ENCODE measurements at places on chromosomes 2 and 18.
A peak's percentile ranks its signal among the peaks of the same experiment; 100 is the strongest.

DNA sequence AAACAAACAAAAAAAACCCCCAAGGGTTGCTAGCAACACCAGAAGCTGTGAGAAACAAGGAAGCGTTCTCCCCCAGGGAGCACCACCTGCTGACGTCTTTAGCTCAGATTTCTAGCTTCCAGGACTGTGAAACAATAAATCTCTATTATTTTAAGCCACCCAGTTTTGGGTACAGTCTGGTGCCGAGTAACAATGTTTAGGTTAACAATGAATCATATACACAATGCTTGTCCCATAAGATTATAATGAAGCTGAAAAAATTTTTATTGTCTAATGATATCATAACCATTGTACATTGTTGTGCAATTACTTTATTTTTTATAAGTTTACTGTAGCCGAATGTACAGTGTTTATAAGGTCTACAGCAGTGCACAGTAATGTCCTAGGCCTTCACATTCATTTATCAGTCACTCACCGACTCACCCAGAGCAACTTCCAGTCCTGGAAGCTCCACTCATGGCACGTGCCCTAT, 72.1 kb upstream of the CAB39 start:
- no peak for DNase-seq

GRCh38 chr2:27627963-27628766, 647 bp downstream of the CCDC121 start:
- DNase-seq = no peak

DNA sequence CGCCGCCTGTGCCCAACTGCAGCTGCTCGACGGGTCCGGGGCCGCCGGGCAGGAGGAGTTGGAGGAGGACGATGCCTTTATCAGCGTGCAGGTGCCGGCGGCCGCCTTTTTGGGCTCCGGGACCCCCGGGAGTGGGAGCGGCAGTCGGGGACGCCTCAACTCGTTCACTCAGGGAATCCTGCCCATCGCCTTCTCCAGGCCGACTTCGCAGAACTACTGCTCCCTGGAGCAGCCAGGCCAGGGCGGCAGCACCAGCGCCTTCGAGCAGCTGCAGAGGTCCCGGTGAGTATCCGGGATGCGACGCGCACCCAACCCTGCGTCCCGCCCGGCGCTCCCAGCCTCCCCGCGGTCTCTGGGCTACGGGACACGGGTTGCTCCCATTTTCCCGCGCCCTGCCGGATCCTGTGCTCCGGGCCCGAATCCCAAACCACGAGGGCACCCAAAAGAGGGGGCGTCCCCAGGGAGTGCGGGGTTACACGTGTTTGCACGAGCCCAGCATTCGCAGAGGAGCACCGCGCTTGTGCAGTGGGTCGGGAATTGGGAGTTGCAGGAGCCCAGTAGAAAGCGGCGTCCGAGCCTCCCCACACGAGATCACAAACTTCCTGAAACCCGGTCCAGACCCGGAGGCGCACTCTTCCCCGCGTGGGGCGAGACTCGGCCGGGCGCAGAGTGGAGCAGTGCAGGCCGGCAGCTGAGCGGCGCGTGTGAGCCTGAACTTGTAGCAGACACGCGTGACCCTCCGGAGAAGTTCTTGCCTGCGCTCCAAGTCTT, 1.2 kb downstream of the CABLES1 start:
- no peak for DNase-seq

DNA sequence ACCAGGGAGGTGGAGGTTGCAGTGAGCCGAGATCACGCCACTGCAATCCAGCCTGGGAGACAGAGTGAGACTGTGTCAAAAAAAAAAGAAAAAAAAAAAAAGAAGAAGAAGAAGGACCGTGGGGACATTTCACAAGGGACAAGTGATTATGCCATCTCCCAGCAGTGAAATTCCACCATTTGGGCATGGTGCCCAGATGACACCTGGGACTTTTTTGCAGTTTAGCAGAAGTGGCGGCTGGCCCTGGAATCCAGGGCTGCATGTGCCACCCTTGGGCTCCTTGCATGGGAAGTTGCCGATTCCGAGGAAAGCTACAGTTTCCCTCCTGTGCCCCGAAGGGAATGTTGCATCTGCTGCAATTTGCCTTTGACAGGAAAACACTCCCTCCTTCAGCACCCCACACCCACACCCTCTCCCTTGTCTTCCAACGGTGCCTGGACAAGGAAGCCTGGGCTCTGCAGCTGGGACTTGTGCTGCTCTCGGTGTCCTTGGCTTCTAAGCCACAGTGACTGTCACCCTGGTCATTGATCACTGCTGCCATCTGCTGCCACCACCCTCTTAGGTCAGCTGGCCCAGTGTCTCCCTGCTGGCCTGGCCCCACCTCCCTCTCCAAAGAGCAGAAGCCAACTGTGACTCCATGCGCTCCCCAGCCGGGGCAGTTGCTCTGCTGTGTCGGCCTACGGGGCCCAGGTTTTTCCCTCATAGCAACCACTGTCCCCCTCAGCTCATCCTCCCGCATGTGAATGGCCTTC, 56.4 kb upstream of the LRRC30 start:
- DNase-seq = peak; percentile 24

DNA sequence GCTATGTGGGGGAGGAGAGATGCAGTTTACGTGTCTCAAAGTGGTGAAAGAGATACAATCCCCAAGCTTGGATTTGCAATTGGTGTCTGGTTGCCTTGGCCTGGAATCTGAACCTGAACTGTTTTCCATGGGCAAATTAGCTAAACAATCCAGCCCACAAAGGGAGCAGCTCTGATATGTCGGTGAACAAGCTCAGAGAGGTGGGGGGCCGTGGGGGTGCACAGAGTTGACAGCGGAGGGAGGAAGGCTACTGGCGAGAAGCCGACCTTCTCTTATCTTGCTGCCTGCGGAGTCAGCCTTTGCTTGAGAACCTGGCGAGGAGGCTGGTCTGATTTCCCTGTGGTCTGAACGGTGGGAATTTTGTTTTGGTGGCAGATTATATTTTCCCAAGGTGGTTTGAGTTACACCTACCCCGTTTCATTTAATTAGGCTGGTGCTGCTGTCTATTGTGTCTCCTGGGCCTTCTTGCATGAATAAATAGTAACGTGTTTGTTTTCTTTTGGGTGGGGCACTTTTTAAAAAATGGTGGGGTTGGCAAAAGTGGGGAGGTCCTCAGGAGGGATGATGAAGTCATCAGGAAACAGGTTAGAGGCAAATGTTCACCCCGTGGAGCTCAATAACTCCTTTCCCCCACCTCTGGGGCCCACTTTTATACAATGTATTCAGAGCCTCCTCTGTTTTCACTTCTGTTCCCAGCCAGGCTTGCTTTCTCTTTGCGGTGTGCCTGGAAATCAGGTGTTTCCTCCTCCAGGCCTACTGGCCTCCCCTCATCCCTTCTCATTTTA, 80.9 kb upstream of the IGFBP5 start:
- peak; percentile 51 for DNase-seq

- DNase-seq = no peak
Measured at GRCh38 chr2:52956766-52957165, 810.8 kb upstream of the CHAC2 start.

- no peak for DNase-seq
Measured at GRCh38 chr2:26235089-26235488, 9.3 kb downstream of the HADHA start.

DNA sequence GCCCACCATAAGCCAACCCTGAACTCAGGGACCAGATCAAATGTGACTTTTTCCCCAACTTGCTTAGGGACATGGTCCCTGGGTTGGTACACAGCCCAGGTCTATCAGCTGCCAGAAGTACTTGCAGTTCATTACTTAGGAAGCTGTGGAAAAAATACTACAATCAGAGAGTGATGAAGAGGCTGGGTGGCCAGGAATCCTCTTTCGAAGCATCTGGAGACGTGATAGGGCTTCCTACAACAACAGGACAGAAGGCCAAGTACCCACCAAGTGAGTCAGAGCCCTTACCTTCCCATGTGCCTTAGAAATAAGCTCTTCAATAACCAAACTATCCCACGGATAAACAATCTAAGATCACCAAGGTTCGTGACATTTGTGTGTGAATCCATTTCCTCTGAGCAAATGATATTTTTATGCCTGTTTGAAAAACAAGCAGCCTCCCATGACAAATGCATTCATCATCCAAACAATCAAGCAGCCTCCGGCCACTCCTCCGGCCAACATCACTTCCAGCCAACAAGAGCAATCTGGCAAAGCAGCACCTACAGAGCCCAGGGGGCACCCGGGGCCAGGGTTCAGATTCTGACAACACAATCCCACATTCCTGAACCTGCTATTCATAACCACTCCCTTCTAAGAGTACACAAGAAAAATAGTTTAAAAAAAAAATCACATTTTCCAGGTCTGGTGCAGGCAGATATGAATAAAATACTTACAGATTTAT, 26.4 kb downstream of the TBC1D8 start:
- DNase-seq = no peak

DNA sequence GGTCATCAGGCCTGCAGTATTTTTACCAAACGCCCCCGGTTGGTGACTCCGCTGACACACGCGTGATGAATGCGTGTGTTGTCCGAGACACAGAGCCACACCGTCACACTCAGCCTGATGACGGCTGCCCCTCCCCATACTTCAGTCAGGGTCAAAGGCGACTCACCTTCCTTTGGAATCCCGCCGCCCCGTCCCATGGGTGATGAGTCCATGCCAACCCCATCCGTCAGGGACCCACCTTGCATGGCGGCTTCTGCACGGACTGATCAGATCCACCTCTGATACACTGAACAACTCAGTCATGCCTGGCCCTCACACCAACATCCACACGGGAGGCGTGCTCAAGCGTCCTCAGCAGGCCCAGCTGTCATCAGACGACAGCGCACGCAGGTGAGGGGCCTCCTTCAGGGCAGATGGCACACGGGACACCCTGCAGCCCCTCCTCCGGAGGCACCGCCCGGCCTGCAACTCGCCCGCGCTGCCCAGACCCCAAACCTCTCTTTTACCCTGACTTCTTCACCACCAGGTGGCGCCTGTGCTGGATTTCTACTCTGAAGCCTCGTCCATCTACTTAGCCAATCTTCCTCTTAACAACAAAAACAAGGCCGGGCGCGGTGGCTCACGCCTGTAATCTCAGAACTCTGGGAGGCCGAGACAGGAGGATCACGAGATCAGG, 89.2 kb downstream of the ZNF516 start:
- DNase-seq = no peak

- no peak for DNase-seq
Measured at GRCh38 chr18:79912994-79913831, 38.2 kb downstream of the SLC66A2 start.

DNA sequence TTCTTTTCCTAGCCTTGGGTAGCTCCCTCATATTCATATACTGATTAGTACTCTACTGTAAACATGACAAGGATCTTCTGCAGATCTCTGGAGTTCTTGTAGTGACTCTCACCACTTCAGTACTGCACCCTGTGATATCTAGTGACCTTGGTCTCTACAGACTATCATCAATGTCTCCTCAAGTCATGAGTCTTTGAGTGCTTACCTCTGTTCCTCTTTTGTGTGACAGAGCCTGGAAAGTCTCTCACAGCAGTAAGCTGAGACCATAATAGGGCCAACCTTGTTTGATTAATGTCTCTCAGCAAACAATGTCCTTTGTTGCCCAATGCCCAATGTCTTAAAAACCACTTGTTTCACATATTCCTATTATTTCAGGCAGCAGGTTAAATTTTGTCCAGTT, 34.2 kb upstream of the BAZ2B start:
- peak; percentile 2 for DNase-seq

Measured in NCI-H510A (cell line).